Ecto neural progenitor cell (in vitro differentiated cells): ENCODE measurements at places on chromosomes 7 and 10.

DNA sequence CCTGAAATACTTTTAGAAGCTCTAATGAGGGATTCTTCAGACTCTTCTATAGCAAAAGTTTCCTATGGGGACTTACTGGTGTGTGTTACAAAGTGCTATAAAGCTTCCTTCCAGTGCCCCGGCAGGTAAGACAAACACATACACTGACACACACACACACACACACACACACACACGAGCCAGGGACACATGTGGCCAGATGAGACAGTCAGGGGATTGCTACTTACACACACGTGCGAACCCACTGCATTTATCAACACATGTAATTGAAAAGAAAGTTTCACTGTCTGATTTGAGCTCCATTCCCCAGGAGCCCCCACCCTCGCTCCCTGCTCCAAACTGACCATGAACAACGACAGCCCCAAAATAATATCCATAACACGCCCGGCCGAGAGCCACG is 119.8 kb downstream of the PRPF18 start:
- no peak for DNase-seq

GRCh38 chr10:22022257-22023032 is 18.9 kb upstream of the DNAJC1 start:
- no peak for DNase-seq

DNA sequence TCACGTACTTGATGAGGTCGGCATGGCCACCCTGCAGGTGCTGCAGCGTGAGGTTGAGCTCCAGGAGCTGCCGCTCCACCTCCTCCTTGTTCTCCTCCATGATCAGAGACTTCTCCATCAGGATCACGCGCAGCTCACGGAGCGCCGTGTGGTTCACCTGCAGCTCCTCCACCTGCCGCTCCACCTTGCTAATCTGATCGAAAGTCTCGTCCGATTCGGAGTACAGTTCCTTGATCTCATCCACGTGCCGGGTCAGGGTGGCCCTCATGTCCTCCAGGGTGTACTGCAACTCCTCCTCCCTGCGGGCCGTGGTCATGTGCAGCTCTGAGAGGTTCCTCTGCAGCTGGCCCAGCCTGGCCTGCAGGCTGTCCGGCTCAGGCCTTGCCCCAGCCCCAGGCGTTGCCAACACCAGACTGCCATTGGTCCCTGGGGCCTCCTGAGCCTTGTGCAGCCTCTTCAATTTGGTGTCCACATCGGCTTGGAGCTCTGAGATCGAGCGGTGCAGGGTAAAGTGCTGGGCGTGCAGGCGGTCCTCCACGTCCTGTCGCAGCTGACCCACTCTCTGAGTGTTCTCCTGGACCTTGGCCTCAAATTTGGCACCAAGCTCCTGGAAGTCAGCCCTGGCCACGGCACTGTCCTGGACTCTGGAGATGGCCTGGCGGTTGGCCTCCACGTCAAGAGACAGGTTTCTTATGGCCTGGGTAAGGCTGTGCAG is 13.9 kb downstream of the MMRN2 start:
- no peak for DNase-seq

DNA sequence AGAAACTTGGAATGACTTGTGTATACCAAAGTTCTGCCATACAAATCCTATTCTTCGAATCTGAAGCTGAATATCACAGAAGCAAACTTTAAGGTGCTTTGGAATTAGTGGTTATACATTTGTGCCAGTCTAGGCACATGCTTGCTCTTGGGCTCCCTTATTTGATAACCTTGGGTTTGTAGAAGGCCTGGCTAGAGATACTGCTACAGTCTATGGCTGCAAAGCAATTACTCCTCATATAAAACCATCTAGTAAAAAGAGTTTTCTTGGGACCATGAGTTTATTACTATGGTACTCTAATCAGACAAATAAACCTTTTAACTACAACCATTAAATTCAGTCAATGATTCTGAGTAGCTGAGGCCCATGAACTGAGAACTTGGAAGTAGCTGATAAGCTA is 92.5 kb upstream of the SLC13A1 start:
- DNase-seq, result no peak

DNA sequence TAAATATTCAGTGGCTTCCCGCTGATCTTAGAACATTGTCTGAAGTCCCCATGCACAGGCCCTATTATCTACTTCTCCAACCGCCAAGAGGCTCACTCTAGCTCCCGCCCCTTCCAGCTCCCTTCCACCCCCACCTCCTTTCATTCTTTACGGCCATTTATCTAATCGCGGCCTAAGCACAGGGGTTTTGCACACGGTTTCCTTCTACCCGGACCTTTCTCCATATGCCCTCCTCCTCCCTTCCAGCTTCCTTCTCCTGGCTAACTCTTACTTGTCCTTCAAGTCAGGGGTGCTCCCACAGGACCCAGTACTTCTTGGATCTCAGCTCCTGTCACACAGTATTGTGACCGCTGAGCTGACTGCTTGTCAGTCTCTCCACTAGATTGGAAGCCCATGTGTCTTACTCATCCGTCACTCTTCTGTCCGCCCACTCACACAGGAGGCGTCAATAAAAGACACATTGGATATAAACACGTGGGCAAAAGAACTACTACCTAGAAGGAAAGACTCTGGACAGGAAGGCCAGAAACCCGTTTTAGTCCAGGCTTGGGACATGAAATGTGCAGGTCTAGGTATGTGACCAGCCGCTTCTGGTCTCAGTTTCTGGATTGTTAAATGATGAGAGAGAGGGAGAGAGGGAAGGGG is 20.2 kb upstream of the HPS1 start:
- no peak for DNase-seq

- DNase-seq, result no peak
Observed at GRCh38 chr7:50305583-50306493, 1.3 kb downstream of the IKZF1 start.

GRCh38 chr7:82373926-82374635 is 69.5 kb downstream of the CACNA2D1 start:
- DNase-seq, result no peak

- no peak for DNase-seq
Observed at GRCh38 chr10:93420944-93421825, 60.9 kb downstream of the MYOF start.

GRCh38 chr10:52451817-52452216 is 137.7 kb downstream of the DKK1 start:
- DNase-seq, result no peak

DNA sequence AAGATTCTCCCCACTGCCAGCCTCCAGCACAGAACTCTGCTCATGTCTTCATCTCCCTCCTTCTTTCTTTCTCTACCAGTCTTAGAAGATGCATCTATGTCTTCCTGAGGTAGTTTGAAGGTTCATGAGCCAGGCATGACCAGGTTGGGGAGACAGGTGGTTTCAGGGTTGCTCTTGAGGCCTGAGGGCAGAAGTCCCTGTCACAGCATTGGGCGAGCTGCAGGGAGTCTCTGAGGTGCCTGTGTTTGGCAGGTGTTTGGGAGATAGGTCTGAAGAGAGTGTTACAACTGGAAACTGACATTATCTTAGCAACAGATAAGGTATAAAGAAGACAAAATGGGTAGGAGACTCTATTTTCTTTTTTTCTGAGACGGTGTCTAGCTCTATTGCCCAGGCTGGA is 18.7 kb downstream of the PRSS2 start:
- no peak for DNase-seq

GRCh38 chr7:71509381-71509780 is 377.4 kb downstream of the GALNT17 start:
- DNase-seq, result no peak

DNA sequence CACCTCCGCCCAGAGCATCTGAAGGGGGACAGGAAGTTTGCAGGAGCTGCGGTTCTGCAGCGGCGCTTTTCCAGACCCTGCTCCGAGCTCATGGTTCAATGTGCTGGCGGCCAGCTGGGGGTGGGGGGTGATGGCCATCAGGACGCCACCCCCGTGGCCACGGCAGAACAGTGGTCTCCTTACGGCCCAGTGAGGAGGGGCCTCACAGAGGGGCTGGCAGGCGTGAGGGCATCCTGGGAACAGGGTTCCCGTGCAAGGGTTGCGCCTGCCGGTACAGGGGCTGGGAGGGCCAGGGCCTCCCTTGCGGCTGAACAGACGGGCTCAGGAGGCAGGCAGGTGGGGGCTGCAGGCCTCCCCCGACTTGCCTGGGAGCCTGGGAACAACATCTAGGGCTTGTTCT is 39.0 kb upstream of the GNA12 start:
- DNase-seq, result no peak

DNA sequence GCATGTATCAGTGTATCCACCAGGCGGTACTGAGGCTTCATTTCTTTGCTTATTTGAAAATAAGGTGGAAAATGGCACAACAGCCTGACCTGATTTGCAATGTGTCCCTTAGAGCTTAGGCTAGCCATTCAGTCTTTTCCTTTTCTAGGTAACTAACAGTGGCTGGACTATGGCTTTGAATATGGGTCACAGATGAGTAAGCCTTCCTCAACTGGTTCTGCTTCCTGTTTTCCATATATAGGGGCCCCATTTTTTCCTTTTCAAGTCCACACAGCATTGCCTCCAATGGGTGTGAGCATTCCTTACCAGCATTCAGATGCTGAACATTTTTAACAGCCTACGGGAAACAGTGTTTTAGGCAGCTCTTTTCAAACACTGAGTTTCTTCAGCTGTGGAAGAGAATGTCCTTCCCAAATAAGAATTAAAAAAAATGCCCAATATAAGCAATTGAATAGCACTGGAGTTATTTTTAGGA is 3.9 kb upstream of the ITGB1 start:
- DNase-seq, result no peak

DNA sequence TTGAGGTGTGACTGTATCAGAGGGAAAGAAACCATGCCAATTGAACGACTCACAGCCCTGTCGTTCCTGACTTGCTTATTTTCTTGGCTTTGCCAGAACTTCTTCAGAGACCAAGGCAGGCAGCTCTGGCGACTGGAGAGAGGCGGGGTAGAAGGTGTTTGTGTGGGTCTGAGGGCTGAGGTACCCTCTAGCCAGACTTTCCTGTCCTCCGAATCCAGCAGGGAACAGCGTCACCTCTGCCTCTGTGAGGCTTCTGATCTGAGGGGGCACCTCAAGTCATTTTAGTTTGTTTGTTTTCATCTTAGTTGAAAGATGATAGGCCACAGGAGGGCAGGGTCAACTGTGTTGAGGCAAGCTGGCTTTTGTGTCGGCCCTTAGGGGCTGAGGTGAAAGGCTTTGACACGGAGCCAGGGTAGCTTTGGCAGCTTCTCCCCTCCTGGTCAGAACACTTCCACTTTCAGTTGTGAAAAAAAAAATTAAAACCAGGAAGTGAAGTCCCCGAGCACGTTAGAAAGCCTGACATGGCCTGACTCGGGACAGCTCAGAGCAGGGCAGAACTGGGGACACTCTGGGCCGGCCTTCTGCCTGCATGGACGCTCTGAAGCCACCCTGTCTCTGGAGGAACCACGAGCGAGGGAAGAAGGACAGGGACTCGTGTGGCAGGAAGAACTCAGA is 1.9 kb downstream of the ACSL5 start:
- no peak for DNase-seq

DNA sequence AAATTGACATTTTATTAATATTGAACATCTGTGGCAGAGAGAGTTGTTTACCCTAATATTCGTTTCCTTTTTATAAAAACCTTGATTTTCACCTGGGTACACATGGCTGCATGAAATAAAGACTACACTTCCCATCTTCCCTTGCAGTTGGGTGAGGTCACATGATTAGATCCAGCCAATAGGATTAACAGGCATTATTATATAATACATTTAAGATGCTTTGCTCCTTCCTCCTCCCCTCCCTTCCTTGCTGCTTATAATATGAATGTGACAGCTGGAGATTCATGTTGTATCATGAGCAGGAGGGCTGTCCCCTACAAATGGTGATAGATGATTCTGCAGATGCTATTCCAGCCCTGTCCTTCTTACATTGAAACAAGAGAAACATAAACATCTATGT is 146.6 kb downstream of the SH2D4B start:
- DNase-seq, result no peak

- no peak for DNase-seq
Observed at GRCh38 chr10:19532411-19532810, 283.8 kb upstream of the PLXDC2 start.

GRCh38 chr10:124447751-124448466 is 1.9 kb downstream of the NKX1-2 start:
- peak; percentile 63 for DNase-seq
